ENCODE measurements at places on chromosomes 2 and 18.
A peak's percentile ranks its signal among the peaks of the same experiment; 100 is the strongest.

DNA sequence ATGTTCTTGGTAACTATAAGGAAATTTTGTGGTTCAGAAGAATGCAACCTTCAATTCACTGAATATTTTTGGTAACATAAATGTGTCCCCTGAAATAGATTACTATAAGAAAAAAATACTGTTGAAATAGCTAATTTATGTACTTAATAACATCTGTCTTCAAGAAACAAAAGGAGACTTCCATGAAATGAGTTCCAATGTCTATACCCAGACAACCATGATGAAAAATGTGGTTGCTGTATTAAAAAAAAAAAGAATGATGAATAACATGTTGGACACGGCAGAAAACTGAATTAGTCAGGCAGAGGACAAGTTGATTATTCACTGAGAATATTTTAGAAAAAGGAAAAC, 98.5 kb downstream of the TACR1 start:
- DNase-seq = no peak

DNA sequence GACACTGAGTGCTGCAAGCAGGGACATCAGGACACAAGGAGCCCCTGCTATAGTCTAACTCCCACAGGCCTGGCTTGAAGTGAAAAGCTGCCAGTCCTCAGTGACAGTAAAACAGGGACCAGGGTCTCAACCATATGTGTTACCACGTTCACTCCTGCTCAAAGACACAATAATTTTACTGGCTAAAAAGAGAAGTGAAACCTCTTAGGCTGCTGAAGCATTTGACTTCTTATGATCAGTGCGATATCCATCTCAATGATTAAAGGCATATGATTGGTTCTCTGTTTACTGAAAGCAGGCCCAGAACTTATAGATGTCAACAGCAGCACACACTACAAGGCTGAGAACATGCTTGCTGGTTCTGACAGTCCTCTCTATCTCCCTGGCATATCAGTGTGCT, 129.8 kb upstream of the LMAN1 start:
- DNase-seq = no peak

GRCh38 chr18:35620765-35621164, 39.2 kb downstream of the GALNT1 start:
- no peak for DNase-seq

DNA sequence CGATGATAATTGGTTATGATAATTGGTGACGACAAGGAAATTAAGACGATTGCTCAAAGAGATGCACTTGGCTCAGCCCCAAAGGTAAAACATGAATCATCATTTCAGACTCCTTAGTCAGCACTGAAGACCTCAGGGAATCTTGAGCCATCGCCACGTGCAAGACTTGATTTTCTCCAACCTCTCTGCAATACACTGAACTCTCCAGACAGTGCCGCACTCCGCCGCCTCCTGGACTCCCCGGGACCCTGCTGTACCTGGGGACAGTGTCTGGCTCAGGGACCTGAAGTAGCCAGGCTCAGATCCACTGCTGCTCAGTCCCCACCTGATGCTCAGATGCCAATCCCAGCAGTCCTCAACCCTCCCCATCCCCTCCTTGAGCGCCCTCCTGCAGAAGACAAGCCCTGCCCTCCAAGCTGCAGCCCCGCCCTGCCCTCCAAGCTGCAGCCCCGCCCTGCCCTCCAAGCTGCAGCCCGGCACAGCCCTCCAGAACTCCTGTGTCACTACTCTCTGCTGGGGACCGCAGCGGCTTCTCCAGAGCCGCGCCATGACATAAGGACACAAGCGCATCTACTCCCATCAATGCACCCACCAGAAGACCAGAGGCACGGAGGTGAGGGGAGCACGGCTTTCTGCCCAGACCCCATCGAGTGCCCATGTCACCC, 1.1 kb downstream of the TMEM18 start:
- DNase-seq = peak; percentile 22

GRCh38 chr2:240463866-240464481, 28.5 kb downstream of the GPC1 start:
- no peak for DNase-seq

- no peak for DNase-seq
Observed at GRCh38 chr2:186518945-186519344, 32.9 kb downstream of the ZC3H15 start.

DNA sequence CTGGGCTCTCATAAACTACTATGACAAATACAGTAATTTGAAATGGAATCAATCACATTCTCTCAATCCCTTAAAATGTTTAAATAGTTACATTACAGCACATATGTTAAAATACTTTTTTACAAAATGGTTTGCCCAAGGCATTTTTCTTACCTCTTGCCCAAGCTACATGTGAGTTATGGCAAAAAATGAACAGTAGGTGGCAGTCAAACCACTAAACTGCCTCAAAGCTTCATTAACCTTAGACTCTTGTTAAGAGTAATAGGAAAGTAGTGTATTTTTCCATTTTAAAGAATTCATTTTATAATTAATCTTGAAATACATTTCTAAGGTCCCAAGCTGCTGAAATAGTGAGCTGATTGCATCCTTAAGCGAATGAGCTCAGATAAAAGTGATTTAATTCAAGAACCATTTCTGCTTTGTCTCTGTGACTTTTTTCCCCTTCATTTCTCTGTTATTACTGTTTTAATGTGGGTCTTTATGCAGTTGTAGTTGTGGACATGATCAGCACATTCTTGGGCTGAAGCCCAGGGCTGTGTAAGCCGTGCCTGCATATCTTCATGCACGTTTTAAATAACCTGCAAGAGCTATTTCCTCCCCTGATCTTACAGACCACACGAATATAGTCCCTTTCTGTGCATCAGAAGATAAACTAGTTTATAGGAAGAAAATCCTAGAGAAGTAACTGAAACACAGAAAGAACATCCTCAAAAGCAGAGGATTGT, 311.8 kb downstream of the LNPK start:
- DNase-seq = peak; percentile 12

GRCh38 chr2:99734236-99734635, 244.4 kb upstream of the REV1 start:
- peak; percentile 49 for DNase-seq

DNA sequence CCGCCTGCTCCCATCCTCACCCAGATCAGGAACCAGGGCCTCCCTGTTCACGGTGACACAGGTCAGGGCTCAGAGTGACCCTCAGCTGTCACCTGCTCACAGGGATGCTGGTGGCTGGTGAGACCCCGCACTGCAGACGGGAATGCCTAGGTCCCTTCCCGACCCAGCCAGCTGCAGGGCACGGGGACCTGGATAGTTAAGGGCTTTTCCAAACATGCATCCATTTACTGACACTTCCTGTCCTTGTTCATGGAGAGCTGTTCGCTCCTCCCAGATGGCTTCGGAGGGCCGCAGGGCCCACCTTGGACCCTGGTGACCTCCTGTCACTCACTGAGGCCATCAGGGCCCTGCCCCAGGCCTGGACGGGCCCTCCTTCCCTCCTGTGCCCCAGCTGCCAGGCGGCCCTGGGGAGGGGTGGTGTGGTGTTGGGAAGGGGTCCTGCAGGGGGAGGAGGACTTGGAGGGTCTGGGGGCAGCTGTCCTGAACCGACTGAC, 31.7 kb downstream of the GPC1 start:
- no peak for DNase-seq
